ENCODE measurements at places on chromosomes 2 and 18.

GRCh38 chr2:215811003-215811402, 202.3 kb downstream of the MREG start:
- no peak for DNase-seq

DNA sequence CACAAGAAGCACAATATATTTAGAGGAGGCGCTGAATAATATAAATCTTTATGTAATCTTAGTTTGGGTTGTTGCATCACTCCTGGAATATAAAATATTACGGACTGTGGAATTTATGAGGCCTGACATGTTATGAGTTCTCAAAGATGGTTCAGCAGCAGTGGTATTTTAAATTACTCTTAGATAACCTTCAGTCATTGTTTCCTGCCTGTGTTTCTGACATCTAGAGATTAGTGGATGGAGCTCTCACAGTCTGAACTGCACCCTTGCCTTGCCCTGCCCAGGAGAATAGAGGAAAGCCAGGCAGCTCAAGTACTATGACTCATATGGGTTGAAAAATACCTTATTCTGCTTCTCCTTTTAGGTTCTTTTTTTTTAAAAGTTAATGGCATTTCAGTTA, 70.0 kb downstream of the ACSL3 start:
- DNase-seq, result no peak

DNA sequence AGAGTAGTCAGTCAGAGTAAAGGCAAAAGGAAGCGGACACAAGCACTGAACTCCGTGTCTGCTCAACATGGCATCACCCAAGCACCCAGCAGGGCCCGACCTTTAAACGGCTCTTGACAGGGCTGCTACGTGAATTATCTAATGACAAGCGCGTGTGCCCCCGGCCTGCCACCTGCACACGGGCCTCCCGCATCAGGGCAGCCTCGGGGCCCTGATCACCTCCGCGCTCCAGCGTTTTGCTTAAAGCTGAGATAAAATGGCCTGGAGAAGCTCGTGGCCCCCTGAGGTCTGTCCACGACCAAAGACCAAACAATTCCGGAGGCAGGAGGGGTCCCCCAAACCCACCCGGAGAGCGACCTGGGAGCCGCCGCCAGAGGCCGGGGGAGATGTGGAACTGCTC, 376 bp downstream of the NDUFA10 start:
- no peak for DNase-seq

- peak; percentile 62 for DNase-seq
Measured at GRCh38 chr2:215657844-215658243, 222.0 kb upstream of the FN1 start.

GRCh38 chr2:59021786-59022185, 780.7 kb upstream of the FANCL start:
- DNase-seq, result no peak

DNA sequence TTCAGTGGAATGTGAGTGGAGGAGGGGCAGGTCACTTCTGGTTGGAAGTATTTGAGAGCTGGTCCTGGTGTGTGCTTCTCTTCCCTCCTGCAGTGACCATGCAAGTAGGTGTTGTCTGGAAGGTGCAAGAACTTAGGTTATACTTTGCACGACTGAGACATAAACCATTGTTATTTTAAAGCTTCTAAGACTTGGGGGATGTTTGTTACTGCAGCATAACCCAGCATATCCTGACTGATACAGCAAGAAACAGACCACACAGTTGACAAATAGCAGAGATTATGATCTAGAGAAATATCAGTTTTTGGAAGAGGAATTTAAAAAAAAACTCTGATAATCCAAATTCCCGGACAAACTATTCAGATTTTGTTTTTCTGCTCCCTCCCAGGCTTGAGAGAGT, 130.8 kb downstream of the ACTR3 start:
- no peak for DNase-seq

GRCh38 chr18:24227977-24228666, 89.3 kb downstream of the CABYR start:
- no peak for DNase-seq

- no peak for DNase-seq
Measured at GRCh38 chr18:78610179-78610578, 369.4 kb upstream of the SALL3 start.

DNA sequence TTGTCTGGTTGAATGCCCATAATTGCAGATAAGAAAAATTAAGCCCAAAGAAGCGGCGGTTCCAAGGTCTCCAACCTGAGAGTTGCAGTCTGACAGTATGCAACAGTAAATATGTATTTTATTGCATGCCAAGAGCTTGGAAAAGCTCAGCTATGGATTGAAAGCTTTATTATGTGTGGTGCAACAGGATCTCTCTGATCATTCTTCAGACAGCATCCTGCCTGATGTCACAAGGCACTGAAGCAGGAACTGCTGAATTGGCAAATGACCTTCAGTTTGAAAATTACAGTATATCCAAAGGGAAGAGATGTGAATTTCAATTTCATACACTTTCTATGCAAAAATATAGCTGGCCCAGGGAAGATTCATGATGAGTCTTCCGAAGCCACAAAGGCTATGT, 42.5 kb downstream of the DOCK10 start:
- DNase-seq, result no peak

DNA sequence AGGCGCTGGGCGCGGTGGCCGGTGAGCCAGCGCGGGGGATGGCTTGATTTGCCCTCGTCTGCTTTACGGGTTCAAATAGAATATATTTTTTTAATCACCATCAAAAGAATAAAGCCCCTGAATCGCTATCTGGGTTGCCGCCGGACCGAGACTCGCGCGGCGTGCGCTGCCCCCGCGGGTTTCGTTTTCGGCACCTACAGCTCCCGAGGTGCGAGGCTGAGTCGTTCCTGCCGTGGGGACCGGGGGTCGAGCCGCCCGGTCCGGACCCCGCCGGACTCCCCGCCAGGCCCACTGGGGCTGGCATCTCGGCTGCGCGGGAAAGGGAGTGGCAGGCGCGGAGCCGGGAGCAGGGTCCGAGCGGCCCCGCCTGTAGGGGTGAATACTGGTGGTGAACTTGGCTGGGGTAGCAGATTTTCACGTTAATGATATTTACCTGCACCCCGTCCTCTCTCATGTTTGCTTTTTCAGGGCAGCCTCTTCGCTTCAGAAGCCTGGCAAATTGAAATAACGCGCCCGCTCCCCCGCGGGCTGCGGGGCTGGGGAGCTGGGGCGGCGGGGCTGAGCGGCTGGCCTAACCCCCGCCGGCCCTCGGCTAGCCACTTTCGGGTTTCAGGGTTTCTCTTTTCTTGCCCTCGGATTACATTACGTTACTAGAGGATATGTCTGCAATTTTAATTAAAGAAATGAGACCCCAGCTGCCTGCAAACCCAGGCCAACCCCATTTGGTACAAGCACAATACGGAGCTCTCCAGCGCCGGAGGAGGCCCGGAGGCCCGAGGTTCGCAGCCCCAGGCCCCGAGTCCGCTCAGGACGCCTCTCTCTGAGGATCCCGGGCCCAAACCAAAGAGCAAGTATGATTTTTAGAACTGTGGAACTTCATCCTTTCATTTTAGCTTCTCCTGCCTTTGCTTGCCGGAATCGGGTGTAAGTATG, 1.7 kb upstream of the CELF4 start:
- DNase-seq, result no peak

GRCh38 chr2:39476524-39476923, 39.4 kb upstream of the MAP4K3 start:
- DNase-seq, result peak; percentile 34

DNA sequence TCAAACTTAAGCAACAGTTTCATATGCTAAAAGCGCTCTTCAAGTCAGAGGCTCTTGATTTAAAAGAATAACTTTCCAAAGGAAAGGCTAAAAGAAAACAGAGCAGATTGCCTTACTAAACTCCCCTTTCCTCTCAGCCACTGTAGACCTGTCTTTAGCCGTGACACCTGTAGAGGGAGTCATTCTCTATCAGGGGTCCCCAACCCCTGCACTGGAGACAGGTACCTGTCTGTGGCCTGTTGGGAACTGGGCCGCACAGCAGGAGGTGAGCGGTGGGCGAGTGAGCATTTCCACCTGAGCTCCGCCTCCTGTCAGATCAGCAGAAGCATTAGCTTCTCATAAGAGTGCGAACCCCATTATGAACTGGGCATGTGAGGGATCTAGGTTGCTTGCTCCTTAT, 9.6 kb downstream of the SLC14A1 start:
- no peak for DNase-seq

- DNase-seq, result no peak
Measured at GRCh38 chr2:26580151-26580550, 61.0 kb downstream of the CIB4 start.

- DNase-seq, result no peak
Measured at GRCh38 chr18:51503351-51503750, 305.9 kb upstream of the MEX3C start.

DNA sequence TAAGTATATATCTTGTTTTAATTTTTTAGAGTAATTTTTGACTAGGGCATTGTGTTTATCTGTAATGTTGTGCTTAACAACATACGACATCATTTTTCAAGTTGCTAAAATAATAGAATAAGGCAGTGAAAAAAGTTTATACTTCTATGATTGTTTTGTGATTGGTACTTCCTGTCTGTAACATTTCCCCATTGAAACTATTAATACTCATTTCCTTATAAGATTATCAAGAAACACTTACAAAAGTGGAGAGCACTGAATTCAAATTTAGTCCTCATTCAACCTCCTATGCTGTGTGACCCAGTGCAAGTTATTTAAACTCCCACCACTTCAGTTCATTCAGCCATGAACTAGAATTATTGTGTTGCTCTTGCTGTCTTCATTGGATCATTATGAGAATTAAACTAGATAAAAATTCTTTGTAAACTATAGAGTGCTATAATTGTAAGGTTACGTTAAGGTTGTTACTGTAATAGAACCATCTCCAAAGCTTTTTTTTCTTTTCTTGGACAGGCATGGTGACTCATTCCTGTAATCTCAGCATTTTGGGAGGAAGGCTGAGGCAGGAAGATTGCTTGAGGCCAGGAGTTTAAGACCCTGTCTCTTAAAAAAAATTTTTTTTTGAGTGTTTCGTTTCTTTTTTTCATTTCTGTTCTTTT, 2.8 kb downstream of the ETAA1 start:
- DNase-seq, result no peak

DNA sequence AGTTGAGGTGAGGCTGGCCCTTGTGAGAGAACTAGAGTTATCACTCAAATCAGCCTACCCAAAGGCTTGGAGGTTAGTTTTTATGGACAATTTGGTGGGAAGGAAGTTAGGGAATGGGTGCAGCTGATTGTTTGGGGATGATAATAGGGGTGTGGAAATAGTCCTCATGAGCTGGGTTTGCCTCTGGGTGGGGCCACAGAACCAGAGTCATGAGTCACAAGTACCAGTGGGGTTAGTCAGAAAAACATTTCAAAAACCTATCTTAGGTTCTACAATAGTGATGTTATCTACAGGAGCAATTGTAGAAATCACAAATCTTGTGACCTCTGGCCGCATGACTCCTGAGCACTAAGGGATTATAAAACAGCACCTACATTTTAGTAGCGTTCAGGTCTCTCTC, 630.1 kb upstream of the PIK3C3 start:
- DNase-seq, result no peak

- peak; percentile 10 for DNase-seq
Measured at GRCh38 chr2:227394401-227394800, 6.7 kb upstream of the SCYGR1 start.

DNA sequence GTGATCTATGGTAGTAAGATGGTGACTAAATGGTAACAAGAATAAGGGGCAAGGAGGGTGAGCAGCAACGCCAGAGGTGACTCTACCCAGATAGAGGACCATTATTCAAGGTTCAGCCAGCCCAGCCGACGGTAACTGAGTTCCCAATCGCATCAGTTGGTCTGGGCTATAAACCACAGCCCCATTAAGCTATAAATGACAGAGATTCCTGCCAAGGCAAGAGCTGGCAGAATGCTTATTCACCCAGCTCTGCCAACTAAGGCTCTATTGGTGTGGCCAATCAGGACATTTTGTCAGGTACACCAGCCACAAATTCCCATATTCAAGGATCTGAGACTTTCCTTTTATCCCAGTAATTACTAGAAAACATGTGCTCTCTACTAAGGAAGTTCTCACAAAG, 3.6 kb downstream of the CHN1 start:
- DNase-seq, result no peak

GRCh38 chr2:168970711-168971233, 60.4 kb downstream of the ABCB11 start:
- no peak for DNase-seq

DNA sequence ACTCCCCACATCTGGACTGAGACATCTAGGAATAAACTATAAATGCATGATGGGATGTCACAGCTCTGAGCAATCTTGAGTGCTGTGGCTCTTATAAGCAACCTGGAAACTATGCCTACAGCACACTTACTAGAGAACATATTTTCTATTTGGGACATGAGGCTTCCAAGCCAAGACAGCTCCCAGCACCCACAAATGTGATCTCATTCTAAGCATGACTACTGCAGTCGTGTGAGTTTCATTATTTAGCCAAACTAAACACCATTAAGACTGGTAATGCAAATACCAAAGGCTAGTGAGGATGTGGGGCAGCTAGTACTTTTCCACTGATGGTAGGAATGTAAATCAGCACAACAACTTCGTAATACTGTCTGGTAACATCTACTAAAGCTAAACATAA, 72.5 kb downstream of the RTTN start:
- DNase-seq, result no peak

- peak; percentile 20 for DNase-seq
Measured at GRCh38 chr2:196277002-196277401, 105.6 kb upstream of the STK17B start.

DNA sequence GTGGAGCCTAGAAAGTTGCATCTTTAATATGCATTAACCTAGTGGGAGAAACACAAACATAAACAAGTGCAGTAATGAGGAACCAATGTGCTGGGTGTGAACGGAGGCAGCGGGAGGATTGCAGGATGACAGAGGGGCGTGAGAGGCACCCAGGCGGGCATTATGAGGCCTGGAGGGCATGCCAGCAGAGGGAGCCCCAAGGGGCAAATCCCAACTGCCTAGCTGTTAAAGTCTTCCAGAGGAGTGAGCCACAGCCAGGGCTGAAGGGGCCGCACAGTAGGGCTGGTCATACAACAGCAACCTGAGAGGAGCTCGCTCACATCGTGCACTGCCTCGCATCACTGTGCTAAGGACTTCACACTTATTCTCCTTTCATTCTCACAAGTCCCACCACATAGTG, 13.3 kb upstream of the PRELID3A start:
- no peak for DNase-seq

DNA sequence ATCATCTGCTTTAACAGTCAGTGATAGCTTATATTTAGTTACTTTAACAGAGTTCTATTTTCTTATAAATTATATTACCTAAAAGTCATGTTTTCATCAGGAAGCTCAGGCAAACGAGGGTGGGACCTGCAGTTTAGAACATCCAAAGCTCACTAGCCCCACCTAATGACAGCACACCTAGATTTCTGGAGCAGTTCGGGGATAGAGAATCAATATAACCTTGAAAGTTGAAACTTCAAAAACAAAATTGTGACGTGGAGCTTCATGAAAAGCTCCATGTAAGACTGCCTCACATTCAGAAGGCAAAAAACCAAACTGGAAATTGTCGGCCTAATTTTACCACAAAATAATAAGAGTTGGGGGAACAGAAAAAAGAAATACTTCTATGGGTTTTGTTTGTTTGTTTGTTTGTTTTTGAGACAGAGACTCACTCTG, 185.9 kb upstream of the CCDC150 start:
- peak; percentile 19 for DNase-seq

- DNase-seq, result peak; percentile 60
Measured at GRCh38 chr2:25362434-25363145, 20.9 kb upstream of the DNMT3A start.

GRCh38 chr2:151350579-151351195, 6.7 kb upstream of the TNFAIP6 start:
- no peak for DNase-seq

Data from pons (tissue), 1 donor.